ENCODE measurements at places on chromosomes 2 and 18.
A peak's percentile ranks its signal among the peaks of the same experiment; 100 is the strongest.

GRCh38 chr2:174792309-174793025 lies 28.2 kb upstream of the CHRNA1 start:
- no peak for DNase-seq

GRCh38 chr2:201404699-201405280 lies 46.5 kb downstream of the TRAK2 start:
- no peak for DNase-seq

- no peak for DNase-seq
Observed at GRCh38 chr2:188813857-188814256, 160.3 kb upstream of the COL3A1 start.

DNA sequence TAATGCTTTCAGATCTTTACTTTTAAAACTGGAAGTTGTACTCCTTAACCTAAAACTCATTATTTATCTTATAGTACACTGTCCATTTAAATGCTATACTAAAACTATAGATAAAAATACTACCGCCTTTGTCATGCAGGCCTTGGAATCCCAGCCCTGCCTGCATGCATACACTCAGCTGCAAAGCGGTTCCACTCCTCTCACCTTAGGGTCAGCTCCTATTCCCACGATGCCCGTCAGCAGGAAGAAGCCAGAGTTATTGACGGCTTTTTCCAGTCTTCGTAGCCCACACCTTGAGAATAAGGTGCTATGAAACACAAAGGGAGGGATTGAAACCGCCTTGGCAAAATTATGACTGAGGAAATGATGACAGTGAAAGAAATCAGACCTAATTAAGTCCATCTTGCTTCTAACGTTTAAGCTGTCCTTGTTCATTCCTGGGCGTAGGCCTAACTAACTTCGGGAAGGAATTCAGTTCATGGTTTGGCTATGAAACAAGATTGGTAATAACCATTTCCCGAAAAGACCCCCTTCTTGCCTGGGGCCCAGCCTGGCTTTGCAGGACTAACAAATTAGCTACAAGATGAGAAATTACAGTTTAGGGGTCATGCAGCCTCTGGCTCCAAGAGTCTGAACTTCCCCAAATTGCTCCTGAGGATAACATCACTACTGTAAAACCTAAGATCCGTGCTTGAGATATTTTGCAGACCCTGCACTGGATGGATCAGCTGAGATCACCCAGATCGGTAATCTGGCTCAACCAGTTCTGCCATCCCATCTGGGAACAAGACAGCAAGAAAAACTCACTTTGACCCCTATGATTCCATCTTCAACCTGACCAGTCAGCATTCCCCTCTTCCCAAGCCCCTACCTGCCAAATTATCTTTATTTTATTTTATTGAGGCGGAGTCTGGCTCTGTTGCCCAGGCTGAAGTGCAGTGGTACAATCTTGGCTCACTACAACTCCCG lies 17.1 kb downstream of the EPB41L5 start:
- no peak for DNase-seq

DNA sequence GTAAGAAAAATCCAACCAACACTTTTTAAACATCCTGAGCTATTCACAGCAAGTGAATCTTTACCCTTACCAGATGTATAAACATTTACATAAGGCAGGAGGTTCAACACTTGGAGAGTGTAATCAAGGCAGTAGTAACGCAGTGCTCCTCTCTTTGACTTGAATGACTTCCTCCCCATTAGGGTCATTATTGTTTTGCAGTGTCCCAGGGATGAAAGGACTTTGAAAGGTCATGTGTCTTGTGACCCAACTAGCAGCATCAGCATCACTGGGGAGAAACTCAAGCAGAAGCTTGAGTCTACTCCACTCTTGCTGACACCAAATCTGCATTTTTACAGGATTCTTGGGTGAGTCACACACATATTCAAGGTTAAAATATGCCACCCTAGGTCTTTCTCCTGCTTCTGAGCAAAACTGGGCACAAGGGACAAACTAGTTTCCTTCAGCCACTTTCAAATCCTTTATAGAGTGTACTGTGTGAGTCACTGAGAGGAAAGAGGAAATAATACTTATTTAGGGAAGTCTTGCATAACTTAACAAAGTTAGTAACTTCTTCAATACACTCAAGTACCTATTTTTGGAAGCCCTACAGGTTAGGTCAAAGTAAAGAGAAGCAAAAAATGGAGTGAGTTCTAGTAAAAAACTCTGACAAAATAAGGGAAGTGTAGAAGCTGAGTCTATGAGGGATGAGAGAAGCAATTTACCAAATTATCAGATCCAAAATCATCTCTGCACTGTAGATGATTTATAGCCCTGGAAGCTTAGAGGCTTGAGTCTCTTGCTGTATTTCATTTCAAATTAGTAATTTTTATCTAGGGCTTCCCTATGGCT lies 51.0 kb upstream of the EML4 start:
- DNase-seq: peak; percentile 18

- peak; percentile 4 for DNase-seq
Observed at GRCh38 chr18:26051843-26052242, 38.6 kb downstream of the SS18 start.

GRCh38 chr18:56210520-56210919 lies 427.9 kb downstream of the TXNL1 start:
- DNase-seq: no peak

DNA sequence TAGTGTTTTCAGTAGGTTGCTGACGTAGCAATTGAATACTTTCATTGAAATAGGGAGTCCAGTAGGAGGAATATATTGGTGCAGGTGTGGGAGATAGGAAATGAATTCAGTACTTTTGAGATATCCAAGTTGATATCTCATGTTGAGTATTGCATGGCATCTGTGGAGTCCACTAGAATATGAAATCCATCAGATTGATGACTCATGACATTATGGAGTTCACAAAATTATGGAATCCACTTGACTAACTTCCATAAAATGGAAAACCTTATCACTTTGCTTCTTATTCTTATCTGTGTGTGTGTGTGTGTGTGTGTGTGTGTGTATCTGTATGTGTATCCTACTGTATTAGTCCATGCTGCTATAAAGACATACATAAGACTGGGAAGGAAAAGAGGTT lies 513.5 kb upstream of the ZEB2 start:
- DNase-seq: no peak

DNA sequence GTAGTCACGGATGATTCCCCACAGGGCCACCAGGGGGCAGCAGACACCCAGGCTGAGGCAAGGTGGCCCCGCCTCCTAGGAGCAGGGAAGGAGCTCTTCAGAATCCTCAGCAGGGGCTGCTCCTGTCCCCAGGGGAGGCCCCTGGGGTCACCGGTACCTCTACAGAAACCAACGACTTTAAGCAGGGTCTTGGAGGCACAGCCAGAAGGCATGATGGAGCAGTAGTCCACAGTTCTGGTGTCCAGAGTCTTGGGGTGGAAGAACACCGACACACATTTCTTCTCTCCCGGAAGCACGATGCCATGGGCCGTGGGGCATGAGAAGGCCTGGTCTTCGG lies 11.5 kb downstream of the CFAP65 start:
- DNase-seq: peak; percentile 79

- peak; percentile 37 for DNase-seq
Observed at GRCh38 chr2:216163518-216163917, 54.4 kb downstream of the XRCC5 start.

GRCh38 chr2:88218981-88219380 lies 48.8 kb downstream of the THNSL2 start:
- no peak for DNase-seq

- no peak for DNase-seq
Observed at GRCh38 chr2:61151436-61151835, 10.6 kb upstream of the C2orf74 start.

DNA sequence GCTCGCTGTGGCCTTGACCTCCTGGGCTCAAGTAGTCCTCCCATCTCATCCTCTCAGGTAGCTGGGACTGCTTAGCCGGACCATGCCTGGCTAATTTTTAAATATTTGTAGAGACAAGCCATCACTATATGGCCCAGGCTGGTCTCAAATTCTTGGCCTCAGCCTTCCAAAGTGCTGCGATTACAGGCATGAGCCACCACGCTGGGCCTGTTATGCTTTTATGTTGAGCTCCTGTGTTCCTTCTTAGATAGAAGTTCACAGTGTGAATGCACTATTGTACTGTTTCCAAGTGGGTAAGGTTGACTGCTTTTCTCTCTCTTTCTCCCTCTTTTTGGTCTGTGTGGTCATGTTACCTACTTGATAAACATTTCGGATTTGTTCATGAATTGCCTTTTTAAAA lies 61.9 kb downstream of the SMCHD1 start:
- DNase-seq: no peak

GRCh38 chr2:34371711-34372110 lies 772.6 kb upstream of the FAM98A start:
- no peak for DNase-seq

- no peak for DNase-seq
Observed at GRCh38 chr18:7467708-7468466, 99.2 kb upstream of the PTPRM start.

DNA sequence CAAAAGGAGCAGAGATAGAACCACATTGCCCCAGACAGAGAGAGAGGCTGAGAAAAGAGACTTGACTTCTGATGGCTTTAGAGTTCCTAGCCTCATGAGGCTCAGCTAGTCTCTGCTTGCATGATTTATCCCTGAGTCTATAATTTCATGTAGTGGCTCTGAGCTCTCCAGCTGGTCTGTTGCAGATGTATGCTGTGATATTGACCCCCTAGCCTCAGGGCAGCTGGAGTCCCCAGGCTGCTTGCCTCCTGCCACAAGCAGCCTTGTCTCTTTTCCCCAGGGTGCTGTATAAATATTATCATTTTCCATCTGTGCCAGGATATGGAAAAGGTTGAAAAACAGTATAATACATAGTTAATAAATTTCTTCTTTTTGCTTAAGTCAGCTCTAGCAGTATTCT lies 467.6 kb upstream of the CWC22 start:
- DNase-seq: no peak

DNA sequence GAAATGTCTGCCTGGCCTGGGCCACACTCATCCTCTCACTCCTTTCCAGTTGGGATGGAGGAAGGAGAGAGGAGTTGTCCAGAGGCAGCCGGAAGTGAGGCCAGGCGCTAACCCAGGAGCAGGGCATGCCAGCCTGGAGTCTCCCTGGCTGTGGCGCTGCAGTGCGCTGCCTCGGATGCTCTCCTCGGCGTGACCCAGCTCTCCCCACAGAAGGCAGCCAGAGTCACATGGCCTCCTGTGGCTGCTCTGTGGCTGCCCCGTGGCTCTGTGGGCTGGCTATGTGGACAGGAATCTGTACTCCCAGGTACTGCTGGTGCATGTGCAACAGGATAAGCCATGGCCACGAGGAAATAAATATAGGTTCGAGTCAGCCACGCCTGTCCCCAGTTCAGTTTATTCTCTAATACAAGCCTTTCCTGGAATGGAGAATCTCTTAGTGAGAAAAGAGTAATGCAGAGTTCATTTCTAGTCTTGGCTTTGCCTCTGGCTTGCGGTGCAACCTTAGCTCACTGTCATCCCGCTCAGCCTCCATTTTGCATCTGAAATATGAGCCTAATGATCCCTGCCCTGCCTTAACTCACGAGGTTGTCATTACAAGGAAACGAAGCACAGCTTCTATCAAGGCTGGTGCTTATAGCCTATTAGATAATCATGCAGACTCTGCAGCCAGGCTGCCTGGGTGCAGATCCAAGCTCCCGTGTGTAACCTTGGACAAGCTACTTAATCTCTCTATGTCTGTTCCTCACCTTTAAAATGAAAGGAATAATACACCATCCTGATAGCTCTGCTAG lies 106.3 kb downstream of the ANTXR1 start:
- no peak for DNase-seq

DNA sequence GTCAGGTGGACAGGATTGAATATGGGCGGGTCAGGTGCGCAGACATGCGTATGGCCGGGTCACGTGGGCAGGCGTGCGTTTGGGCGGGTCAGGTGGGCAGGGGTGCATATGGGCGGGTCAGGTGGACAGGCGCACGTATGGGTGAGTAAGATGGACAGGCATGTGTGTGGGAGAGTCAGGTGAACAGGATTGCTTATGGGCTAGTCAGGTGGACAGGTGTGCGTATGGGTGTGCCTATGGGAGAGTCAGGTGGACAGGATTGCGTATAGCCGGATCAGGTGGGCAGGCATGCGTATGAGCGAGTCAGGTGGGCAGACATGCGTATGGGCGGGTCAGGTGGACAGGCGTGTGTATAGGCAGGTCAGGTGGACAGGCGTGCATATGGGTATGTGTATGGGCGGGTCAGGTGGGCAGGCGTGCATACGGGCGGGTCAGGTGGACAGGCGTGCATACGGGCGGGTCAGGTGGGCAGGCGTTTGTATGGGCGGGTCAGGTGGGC lies 30.3 kb upstream of the KLF11 start:
- no peak for DNase-seq

- no peak for DNase-seq
Observed at GRCh38 chr2:148994341-148994740, 44.2 kb upstream of the LYPD6B start.

DNA sequence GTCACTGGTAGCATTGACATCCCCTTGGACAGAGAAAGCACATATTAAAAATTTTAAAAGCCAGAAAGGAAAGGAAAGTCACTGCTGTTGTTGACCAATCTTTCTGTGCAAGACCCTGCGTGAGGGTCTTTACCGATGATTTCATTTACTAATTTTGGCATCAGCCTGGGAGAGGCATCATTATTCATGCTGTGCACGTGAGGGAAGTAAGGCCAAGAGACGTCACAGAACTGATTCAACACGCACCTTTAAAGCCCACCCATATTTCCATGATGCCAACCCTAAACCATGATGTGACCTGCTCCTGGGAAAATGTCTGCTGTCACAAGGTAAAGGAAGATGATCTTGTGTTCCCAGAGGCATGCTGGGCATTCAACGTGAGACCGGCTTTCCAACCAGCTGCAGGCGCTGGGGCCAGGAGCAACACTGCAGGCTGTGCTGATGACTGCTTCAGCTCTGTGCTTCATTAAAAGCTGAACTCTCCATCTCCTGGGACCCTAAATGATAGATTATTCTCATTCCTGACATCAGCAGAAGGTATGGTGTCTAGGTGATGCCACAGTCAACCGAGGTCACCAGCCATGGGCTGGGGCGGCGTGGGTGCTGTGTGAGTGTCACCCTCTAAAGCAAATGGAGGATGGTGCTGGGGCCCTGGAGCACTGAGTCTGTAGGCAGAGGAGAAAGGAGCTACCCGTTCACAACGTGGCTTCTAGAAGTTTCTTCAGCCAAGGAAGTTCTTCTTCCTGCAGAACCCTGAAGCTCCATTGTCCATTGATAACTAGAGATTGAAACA lies 53.9 kb downstream of the TMEM18 start:
- no peak for DNase-seq
